Sigmoid colon (tissue), 7 donors: ENCODE measurements at places on chromosomes 16 and 17.

- H3K4me1 ChIP-seq, result no peaks in the 10 kb centered on the region
- H3K27ac ChIP-seq, result no peak overlapping the region
These were observed 26.5 kb upstream of the LASP1NB start for GRCh38 chr17:38898812-38899348.

GRCh38 chr17:1972487-1973160 is 52.5 kb downstream of the RTN4RL1 start:
- H3K4me1 ChIP-seq, result peaks cover 5% of the 10 kb centered on the region
- H3K27me3 ChIP-seq, result peaks cover 71% of the 10 kb centered on the region
- DNase-seq, result no peak
- H3K36me3 ChIP-seq, result no peaks in the 10 kb centered on the region
- H3K4me3 ChIP-seq, result no peak overlapping the region

- H3K4me1 ChIP-seq, result peaks cover 20% of the 10 kb centered on the region
- H3K36me3 ChIP-seq, result peaks cover 16% of the 10 kb centered on the region
- no peaks in the 10 kb centered on the region for H3K27me3 ChIP-seq
- DNase-seq, result peak; percentile 74
- peak overlapping the region; percentile 15 for H3K27ac ChIP-seq
These were observed 33.3 kb downstream of the RANBP10 start for GRCh38 chr16:67773099-67773498.

DNA sequence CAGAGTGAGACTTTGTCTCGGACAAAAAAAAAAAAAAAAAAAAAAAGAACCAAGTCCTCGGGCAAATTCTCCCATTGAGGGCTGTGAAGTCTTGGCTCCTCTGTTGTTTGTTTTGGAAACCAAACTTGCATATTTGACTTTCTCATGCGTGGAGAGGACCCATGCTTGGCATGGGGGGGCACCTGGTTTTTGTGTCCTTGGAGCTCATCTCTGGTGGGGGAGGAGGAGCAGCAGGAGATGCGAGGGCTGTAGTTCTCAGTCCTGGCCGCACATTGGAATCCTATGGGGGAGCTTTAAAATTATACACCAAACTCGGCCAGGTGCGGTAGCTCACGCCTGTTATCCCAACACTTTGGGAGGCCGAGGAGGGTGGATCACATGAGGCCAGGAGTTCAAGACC is 74.5 kb downstream of the ABCC6 start:
- peaks cover 31% of the 10 kb centered on the region for H3K4me1 ChIP-seq
- no peaks in the 10 kb centered on the region for H3K27me3 ChIP-seq
- no peaks in the 10 kb centered on the region for H3K36me3 ChIP-seq

DNA sequence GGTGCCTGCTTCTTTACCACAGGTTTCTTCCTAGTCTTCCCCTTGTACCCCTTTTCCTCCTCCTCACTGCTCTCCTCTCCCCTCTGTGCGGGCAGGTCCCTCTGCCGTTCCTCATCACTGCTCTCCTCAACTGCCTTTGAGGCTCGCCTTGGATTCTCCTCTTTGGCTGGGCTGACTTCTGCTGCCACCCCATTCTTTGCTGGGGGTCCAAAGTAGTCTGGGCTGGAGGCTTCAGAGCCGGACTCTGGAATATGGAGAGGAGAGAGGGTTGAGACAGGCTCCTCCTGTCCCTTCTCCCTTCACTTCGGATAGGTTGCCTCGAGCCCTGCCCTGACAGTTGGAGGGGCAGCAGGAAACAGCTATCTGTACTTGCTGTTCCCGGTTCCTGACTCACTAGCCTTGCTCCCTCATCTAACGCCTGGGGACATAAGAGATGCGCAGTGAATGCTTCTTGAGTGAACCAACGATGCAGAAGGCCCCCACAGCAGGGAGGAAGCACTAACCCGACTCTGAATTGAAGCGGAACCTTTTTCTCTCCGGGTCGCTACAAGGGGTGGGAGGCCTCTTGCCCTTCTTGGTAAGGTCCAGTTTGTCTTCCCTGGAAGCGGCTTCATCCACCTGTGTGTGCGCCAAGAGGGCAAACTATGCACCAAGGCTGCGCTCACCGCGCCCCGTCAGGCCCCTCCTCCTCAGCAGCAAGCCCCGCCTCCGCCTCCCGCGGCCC is 655 bp downstream of the HIRIP3 start:
- no peaks in the 10 kb centered on the region for H3K36me3 ChIP-seq
- peaks cover 28% of the 10 kb centered on the region for H3K4me1 ChIP-seq
- no peaks in the 10 kb centered on the region for H3K27me3 ChIP-seq

DNA sequence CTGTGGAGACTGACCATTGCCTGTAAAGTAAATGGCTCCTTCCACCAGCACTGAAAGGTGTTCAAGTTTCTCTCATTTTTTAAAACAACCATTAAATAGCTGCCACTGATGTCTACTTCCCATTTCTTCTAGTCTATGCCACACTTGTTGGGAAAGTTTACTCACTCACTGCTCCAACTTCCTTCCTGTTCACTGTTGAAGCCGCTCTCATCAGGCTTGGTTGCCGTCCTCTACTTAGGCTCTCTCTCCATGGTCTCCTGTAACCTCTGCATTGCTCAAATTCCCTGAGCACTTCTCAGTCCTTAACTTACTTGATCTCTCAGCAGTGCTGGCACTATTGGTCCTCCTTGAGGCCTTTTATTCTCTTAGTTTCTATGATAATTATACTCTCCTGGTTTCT is 32.4 kb downstream of the SNX11 start:
- no peak overlapping the region for H3K4me3 ChIP-seq
- H3K4me1 ChIP-seq, result no peaks in the 10 kb centered on the region
- H3K36me3 ChIP-seq, result no peaks in the 10 kb centered on the region
- no peak for DNase-seq
